ENCODE measurements at places on chromosomes 1 and 21.

GRCh38 chr1:11664336-11665065 is 501 bp downstream of the FBXO6 start:
- DNase-seq = peak; percentile 56

DNA sequence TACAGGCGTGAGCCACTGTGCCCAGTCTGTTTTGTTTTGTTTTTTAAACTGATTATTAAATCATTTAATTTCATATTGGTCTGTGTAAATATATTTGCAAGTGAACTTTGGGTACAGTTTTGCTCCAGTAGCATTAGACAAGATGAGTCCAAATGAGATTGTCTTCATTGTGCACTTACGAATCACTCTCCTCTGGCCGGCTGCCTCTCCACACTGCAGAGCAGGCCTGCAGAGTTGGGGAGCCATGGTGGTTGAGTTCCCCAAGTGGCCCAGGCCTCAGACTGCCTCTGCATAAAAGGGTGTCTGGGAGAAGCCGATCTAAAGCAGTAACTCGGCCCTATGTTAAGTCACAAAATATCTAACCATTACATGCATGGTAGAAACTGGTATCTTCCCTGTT is 74.8 kb downstream of the ATP5PO start:
- DNase-seq = no peak

DNA sequence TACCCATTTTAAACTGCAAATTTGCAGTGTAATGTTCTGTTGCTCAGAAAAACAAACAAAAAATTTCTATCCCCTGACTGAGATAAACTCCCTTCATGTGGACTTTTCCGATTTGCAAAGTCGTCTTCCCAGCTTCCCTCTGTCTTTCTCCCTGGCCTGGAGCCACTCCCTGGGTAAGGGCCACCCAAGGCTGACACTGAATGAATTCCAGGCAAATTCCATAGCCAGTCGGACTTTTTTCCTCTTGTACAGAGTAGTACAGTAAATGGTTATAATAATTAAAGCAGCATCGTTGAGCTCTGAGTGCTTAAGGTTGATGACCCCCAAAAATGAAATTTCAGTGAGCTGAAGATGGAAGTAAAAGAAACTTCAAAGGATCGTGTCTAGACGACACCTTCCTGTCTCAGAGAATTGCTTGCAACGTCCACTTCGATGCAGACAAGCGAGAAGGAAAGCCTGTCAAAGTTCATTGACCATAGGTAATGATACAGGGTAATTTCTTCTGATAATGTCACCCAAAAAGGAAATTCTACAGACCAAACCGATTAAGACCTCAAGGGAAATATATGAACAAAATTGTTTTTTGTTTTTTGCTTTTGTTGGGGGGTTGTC is 33.6 kb upstream of the LHX8 start:
- no peak for DNase-seq

DNA sequence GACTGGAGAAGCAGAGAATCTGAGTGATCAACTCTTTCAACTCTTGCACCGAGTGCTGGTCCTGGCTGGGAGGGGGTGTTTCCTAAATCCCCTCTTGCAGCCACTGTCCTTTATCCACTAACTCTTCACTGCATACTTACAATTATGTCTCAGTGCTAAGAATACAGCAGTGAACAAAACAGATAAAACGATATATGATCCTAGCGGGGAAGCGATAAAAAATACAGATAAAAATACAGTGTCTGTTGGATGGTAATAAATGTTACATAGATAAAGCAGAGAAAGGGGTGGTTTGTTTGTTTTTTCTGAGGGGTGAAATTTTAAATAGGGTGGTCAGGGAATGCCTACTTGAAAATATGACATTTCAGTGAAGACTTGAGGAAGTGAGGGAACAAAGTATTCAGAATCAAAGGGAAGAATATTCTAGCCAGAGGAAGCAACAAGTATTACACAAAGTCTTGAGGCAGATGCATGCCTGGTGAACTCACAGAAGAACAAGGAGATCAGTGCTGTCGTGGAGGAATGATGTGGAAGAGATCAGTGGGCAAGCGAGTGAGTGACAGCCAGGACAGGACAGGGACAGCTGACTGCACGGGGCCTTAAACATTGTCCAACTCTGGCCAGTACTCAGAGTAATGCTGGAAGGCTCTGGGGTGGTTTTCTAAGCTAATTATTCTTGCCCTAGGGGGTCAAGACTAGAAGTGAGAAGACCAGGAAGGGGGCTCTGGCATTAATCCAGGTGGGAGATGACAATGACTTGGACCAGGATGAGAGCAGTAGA is 110.0 kb downstream of the APP start:
- DNase-seq = no peak

DNA sequence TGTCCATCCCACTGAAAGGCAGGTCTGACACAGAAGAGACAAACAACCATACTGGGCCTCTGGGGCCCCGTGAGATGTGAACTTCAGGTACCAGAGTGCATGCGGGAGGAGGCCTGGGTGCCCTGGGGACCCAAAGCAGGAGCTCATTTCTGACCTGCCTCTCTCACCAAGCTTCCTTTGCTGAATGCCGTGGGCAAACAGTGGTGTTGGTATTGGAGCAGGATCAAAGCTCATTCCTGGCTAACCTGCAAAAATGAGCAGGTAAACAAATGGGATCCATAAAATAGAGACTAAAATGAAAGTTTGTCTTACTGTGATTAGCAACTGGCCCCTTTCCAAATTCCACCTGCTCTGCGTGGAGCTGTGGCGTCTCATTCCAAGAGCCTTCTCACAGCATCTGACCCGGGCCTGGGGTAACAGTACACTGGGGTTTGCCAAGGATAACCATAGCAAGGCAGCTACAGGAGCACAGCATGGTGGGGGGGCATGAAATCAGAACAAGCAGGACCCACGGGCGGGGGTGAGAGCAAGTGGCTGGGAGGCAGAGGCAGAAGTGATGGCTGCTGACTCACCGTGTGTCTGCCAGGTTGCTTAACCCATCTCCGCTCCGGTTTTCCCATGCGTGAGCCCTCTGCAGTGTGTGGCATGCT is 103.6 kb downstream of the KIF26B start:
- no peak for DNase-seq

DNA sequence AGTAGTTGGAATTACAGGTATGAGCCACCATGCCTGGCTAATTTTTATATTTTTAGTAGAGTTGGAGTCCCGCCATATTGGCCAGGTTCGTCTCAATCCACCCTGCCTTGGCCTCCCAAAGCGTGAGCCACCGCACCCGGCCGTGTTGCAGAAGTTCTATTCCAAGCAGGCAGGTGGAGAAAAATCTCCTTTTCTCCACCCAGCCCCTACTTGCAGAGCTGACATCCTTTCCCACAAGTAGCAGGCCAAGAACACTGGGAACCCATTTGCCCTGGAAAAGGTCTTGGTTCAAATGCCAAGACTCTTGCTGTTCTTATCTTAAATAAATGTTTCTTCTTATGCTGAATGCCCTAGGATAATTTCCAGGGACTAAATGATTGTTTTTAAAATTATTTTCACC is 17.5 kb downstream of the AGL start:
- DNase-seq = no peak

DNA sequence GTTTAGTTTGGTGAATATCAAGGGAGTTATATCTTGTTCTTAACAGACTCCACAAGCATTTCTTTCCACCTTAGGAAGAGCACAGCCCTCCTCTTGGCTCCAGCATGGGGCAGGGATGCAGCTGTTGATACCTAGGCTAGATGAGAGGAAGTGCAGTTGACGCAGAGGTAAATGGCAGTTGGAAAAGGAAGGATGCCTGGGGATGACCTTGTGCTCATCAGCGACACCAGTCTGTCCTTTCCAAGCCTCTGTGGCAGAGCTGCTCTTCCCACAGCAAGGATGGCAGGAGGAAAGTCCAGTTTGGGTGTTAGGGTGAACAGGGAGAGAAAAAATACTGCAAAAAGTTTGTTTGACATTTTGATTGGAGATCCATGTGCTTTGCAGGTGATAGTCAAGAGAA is 6.2 kb downstream of the PROX1 start:
- no peak for DNase-seq

DNA sequence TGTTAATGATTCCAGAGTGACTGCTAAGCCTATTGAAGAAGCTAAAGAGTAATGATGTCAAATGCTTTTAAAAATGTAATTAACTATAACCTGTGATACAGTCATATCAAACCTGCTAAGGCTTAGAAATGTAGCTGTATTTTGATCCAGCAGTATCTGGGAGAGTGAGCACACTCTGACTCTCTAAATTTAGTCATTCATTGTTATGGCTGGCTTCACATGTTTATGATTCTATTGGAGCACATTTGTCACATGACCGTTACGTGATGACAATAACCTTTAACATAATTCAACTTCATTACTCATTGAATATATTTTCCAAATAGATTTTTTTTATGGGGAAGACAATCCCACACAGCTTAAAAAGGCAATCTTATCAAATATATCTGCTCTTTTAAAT is 587.1 kb downstream of the LMO4 start:
- DNase-seq = no peak
